ENCODE measurements at places on chromosomes 2 and 18. TPM values are rescaled to one million over a fixed set of nuclear protein-coding genes. Genes with fewer than 3 reads are reported as not detected.

- DNase-seq, result peak; percentile 79
These were observed 27.7 kb downstream of the SMAD7 start for GRCh38 chr18:48922801-48923730.

Gene PCARE
- not detected for total RNA-seq

GRCh38 chr2:71064754-71065621, 3.5 kb upstream of the NAGK start:
- DNase-seq, result no peak

DNA sequence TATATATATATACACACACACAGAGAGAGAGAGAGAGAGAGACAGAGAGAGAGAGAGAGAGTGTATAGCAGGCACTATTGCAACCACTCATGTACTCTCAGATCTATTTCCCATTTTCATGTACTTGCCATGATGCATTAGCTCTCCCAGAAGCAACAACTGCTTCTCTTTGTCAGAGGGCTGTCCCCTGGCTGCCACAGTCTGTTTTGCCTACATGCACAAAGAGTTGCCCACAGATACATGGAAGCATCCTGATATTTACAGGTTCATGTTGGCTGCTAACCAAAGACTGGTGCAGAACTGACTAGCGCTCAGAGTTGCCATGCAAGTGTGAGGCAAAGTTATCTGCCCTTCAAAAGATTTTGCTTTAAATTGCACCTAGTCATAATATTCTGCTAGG, 469.3 kb upstream of the ZNF804A start:
- DNase-seq, result no peak

DNA sequence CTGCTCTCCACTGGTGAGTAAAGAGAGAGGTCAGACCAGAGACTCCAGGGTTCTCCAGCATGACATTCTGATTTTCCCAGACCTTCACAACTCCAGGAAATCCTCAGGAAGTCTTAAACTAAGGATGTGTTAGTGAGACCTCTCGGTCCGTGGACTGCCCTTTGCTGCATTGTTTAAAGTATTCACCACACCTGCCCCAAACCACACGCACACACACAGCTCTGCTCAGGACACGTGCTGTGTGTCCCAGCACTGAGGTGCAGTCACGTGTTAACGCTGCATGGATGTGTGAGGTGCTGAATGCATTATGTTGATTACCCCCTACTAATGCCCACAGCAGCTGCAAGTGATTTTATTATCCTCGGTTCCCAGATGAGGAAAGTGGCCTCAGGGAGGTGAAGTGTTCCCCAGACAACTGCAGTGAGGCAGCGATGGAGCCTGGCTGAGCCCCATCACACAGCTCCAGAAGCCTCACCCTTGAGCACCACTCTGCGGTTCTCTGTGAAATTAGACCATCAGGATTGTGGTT, 68.4 kb downstream of the TRAPPC12 start:
- DNase-seq, result no peak

Gene MAPRE3
- total RNA-seq, result 5.7 TPM

GRCh38 chr2:152568531-152568930, 148.7 kb downstream of the PRPF40A start:
- no peak for DNase-seq

DNA sequence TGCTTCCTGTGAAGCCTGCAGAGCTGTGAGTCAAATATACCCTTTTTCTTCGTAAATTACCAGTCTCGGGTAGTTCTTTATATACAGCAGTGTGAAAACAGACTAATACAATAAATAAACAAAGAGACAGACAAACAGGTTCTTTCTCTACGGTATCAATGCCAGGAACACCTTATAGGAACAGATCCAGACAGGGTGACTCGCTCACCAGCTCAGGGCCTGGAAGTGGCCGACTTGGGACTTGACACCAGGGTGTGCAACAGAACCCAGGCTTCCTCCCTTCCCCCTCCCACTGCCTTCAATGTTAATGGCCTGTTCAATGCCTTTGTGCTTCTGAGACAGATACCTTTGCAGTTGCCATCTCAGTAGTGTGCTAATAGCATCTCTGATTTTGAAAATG, 309.5 kb downstream of the ALK start:
- DNase-seq, result no peak

Gene FBXO15
- 0.90 TPM for total RNA-seq

- no peak for DNase-seq
These were observed 14.1 kb downstream of the MEMO1 start for GRCh38 chr2:31996571-31997150.

Gene C2orf81
- total RNA-seq, result 1.7 TPM

- DNase-seq, result no peak
These were observed 204.8 kb upstream of the HS6ST1 start for GRCh38 chr2:128523457-128523856.

- DNase-seq, result no peak
These were observed 923 bp downstream of the PSMD1 start for GRCh38 chr2:231057590-231057989.

GRCh38 chr18:63817441-63818051, 42.3 kb downstream of the SERPINB7 start:
- no peak for DNase-seq

Gene ZFP36L2
- 24.7 TPM for total RNA-seq

Gene VSNL1
- total RNA-seq, result not detected

Gene SLC5A7
- total RNA-seq, result not detected

Gene BMP10
- total RNA-seq, result not detected

DNA sequence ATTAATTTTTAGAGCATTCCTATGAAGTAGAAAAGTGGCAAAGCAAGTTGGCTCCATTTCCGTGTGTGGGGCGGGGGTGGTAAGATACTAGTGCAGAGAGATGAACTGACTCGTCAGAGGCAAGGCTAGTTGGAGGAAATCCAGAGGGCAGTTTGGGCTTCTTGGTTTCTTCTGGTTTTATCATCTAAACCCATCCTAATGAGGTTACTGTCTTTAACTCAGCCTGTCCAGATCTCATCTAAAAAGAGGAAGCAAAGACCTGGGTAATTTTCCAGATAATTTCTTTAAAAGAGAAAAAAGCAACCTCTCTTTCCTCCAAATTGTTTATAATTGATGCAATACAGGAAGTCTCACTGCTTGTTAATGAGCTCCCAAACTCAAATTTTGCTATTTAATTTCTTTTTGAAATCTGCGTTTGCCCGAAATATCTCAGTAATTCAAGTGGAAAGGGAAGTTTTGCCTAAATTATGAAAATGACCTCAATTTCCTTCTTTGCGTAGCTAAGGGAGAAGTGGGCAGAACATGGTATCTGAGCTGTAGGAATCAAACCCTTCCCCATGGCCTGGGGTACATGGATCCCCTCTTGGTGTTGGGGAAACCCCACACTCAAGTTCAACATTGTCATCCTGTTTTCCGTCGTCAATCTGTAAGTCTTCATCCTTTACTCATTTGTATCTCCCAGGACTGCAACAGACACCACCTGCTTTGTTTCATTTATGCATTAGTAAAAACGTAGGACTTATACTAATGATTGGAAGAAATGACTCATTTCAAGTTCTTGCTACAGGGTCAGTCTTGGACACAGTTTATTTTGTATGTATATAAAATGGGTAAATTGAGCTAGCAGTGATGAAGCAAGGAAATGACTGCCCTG, 89.1 kb upstream of the KLF7 start:
- DNase-seq, result no peak

DNA sequence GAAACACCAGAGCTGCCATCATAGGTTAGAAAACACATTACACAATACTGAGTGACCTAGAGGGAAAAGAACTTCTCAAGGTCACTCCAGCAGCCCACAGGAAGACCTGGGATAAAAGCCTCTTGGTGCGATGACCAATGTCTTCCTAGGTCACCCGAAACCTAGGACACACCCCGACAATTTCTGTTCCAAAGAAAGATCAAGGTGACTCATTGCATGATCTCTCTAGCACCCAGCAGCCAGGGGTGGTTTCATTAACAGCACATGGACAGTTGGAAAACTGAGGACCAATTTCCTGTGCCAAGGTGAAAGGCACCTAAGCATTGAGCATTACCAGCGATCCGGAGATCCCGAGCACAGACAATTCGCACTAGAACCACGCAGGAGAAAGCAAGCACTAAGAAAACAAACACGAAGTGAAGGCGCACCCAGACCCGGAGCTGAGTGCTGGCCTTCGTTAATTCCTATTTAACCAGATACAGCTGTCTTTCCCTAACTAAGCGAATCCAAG, 1.5 kb downstream of the CACNB4 start:
- no peak for DNase-seq

All from natural killer cell treated with Interleukin-12 subunit alpha and Interleukin-12 subunit beta and Interleukin-15 and Interleukin-18, amount 100 ng/mL, for 72 hours (primary cell).